Fibroblast of skin of right biceps (primary cell): ENCODE measurements at places on chromosomes 16 and 17.

DNA sequence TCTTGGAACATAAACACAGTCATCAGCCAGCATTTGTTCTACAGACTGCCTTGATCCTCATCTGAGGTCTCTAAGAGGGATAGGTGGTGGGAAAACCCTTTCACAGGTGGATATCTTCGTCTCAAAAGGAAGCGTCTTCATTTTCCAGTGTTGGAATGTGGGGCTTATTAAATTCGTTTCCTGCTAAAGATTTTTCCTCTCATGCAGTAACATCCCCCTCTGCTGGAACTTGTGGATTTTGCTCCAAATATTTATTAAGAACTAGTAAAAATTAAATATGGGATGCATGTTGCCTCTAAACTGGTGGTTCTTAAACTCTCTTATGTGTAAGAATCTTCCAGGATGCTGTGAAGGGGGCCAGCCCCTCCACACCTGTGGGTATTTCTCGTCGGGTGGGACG is 20.1 kb upstream of the MLYCD start:
- DNase-seq, result peak; percentile 61

GRCh38 chr17:81578038-81578441 is 25.9 kb upstream of the FAAP100 start:
- DNase-seq, result peak; percentile 51

- no peak for DNase-seq
Observed at GRCh38 chr16:2839650-2840450, 9.7 kb downstream of the ZG16B start.

DNA sequence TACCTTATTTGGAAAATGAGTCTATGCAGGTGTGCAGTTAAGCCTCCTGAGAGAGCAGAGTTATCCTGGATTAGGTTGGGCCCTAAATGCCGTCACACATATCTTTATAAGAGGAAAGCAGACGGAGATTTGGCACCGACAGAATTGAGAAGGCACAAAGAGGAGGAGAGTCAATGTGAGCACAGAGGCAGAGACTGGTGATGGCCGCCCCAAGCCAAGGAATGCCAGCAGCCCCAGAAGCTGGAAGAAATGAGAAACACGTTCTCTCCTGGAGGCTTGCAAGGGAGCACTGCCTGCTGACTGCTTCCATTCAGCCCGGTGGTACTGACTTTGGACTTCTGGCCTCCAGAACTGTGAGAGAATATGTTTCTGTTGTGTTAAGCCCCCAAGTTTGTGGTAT is 3.2 kb downstream of the SLC46A1 start:
- no peak for DNase-seq

DNA sequence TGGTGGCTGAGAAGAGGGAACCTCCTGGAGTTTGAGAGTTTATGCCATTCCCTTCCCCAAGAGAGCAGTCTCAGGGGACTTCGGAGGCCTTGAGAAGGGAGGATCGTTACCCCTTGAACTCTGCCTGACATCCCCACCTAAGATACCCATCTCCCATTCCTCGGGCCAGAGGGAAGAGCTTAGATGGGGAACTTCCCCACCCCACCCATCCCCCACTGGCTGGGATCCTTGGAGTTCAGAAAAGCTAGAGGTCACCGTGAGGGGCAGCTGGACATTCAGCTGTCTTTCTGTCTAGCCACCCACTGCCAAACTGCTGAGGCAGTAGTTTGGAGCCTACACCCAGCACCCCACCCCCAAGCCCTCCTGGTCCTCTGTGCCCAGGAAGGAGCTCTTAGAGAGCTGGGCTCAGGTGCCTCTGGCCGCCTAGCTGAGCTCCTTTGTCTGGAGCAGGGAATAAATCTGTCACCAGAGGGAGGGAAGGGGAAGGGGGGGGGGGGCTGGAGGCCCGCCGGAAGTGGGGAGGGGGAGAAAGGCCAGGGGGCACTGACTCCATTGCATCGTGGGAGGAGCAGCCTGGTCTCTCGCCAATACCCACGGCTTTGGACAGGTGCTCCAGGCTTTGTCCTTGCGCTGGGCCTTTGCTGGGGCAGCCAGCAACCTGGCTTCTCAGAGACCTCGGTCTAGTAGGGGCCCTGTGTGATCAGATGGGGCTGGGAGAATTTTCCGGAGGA is 1.0 kb downstream of the HSD11B2 start:
- no peak for DNase-seq

DNA sequence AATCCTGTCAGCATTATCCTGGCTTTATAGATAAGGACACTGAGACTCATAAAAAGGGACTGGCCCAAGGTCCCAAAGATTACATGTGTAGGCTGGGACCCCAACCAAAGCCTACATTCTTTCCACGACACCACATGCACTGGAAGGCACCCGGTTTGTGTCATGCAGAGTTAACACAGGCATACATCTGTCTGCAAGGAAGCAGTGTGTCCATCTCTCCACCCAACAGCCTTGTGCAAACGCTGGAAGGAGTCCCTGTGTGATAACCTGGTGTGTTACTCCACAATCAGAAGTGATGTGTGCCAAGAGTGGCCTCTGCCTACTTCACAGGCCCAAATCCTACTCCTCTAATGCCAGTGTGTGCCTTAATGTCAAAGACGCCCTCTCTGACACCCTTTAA is 139.8 kb downstream of the PARN start:
- DNase-seq, result no peak

DNA sequence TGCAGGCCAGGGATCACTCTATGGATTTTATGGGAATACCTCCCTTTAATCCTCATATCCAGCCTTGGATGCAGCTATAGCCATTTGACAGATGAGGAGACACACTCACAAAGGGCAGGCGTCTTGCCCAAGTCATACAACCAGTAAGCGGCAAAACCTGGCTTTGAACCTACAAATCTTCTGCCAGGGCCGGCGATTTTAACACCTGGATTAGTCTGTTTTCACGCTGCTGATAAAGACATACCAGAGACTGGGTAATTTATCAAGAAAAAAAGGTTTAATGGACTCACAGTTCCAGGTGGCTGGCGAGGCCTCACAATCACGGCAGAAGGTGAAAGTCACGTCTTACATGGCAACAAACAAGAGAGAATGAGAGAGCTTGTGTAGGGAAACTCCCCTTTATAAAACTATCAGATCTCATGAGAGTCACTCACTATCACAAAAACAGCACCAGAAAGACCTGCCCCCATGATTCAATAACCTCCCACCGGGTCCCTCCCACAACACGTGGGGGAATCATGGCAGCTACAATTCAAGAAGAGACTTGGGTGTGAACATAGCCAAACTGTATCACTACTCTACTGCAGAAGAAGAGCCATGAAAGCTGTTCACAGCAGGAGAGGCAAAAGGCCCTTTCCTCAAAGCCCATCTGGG is 67.5 kb downstream of the XYLT1 start:
- DNase-seq, result no peak

DNA sequence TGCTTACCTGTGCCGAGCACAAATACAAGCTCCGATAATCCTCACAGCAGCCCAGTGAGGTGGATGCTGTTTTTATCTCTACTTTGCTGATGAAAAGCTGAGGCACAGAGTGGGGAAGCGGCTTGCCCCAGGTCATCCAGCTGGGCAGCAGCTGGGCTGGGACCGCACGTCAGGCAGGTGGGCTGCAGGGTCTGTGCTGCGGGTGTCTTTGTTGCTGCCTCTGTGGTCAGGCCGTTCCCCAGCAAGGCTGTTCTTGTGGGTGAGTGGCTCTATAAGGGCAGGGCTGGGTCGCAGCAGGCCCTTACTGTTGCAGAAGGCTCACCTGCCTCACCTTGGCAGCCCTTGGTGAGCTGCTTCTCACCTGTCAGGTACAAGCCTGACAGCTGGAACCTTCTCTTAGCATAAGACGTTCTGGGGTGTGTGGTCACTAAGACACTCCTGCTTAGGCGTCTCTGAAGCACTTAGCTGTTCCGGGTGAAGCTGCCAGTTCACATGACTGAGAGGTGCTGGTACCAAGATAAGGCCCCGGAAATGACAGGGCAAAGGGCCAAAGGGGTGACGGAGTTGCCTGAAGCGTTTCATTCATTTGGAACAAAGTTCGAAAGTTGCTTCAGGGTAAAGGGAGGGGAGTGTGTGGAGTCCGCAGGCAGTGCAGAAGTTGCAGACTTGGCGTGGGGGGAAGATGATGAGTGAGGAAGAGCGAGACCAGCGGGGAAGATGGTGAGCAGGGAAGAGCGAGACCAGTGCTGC is 17.4 kb downstream of the IRF8 start:
- no peak for DNase-seq

DNA sequence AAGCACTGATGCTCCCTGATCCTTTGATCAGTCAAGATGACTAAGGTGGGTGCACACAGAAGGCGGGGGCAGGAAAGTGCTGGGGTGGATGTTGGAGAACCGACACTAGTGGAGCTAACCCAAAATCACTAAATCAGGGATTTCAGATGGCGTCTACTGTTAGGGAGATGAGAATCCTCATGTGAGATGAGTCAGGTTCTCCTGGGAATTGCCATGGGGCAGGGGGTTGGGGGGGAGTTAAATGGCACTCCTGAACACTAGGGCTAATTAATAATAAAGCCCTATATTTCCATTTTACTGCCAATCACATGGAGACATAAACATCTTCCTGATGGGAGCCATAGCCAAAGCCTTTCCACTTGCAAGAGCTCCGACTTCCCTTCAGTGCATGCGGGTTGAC is 804.1 kb downstream of the KCNJ18 start:
- no peak for DNase-seq

DNA sequence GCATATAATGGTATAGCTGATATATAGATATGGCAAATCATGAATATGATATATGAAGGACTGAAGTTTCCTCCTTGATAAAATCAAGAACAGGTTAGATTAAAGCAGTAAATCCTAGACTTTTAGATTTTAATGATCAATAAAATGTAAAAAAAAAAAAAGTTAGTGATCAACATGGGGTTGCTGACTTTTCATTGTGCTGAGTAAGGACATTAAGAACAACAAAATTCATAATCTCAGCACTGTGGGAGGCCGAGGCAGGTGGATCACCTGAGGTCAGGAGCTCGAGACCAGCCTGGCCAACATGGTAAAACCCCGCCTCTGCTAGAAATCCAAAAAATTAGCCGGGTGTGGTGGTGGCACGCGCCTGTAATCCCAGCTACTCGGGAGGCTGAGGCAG is 10.4 kb upstream of the CHD3 start:
- no peak for DNase-seq

DNA sequence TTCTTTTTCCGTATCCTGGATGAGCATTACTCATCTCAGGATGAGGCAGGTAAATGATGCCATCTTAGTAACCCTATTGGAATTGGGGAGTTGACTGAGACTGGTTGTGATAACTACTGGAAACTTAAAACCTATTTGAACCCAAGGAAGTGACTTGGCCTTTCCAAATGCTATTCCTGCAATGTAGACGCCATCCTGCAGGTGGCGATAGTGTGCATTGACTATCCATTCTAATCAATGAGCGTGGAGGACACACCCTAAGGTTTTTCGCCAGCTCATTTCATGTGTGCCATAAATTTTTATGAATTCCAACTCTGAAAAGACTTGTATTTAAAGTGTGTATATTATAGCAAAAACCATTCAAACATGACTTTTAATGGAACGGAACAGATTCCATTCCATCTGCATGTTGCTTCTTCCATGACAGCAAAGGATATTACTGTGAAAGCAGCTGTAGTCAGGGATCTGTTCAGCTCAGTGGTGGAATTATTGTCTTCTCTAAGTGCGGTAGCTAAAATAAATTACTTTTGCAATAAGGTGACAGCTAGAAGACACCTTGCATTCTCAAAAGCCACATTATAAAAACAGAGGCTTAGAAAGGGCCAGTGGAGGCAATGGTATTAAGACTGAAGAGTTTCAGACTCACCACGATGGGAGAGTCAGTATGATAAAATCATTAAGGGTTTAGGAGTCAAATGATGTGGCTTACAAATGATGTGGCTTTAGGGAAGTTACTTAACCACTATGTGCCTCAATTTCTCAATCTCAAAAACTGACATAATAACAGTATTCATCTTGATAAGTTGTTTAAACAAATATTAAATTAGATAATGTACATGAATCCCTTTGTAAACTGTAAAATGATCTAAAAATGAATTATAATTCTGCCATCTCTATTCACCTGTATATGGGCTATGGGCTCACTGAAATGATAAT is 55.5 kb downstream of the SYT17 start:
- no peak for DNase-seq

- DNase-seq, result no peak
Observed at GRCh38 chr16:29028457-29029167, 43.8 kb downstream of the LAT start.

GRCh38 chr16:23114131-23114904 is 34.9 kb downstream of the USP31 start:
- no peak for DNase-seq

DNA sequence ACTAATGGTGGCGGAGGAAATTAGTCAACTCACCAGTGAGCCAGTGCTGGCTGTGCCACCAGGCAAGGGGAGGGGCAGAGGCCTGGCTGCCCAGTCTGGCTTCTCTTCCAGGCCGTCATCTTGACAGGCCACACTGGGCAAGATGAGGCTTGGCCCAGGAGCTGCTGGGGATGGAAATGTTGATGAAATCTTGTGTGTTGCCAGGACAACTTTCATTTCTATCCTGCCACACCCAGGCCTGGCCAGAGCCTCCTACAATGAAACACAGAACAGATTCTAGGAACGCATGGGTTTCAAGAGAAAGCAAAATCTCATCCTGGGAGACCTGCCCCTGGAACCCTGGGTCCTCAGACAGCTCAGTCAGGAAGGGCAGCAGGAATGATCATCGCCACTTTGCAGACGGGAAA is 9.3 kb downstream of the HEXIM2 start:
- peak; percentile 65 for DNase-seq

- DNase-seq, result no peak
Observed at GRCh38 chr17:59347975-59348391, 16.5 kb downstream of the YPEL2 start.

DNA sequence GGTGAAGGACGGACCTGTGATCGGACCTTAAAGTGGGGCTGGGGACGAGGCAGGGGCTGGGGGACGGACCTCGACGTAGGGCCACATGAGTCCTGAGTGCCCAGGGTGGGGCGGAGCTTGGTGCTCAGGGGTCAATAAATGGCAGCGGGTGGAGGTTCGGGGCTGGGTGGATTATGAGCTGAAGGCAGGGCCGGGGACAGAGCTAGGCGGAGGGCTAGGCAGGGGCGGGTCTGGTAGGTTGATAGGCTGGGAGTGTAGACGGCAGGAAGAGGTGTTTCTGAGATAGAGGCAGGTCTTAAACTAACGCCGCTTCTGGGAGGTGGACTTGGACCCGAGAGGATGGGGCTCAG is 733 bp downstream of the CHRNB1 start:
- DNase-seq, result no peak

GRCh38 chr16:85049706-85050305 is 22.2 kb downstream of the KIAA0513 start:
- no peak for DNase-seq

GRCh38 chr16:68411086-68411485 is 37.2 kb downstream of the SMPD3 start:
- no peak for DNase-seq

- no peak for DNase-seq
Observed at GRCh38 chr16:4825196-4825595, 21.9 kb downstream of the GLYR1 start.
